ENCODE measurements at places on chromosomes 11 and 22.

DNA sequence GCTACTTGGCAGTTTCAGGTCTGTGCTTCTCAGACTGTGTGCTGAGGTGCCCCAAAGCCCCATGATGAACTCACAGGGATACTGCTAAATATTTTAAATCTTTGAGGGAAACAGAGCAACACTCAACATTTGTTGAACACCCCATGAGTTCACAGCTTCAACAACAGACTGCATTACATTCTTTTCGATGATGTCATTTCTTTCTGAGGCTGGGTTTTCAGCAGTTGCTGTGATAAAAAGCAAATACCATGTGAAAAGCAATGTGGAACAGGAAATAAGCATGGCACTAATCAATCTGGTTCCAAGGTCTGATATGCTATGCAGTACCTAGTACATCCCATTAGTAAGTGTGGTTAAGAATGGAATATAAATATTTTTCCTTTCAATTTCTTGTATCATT, 82.7 kb downstream of the RPL27A start:
- peak; percentile 39 for DNase-seq

DNA sequence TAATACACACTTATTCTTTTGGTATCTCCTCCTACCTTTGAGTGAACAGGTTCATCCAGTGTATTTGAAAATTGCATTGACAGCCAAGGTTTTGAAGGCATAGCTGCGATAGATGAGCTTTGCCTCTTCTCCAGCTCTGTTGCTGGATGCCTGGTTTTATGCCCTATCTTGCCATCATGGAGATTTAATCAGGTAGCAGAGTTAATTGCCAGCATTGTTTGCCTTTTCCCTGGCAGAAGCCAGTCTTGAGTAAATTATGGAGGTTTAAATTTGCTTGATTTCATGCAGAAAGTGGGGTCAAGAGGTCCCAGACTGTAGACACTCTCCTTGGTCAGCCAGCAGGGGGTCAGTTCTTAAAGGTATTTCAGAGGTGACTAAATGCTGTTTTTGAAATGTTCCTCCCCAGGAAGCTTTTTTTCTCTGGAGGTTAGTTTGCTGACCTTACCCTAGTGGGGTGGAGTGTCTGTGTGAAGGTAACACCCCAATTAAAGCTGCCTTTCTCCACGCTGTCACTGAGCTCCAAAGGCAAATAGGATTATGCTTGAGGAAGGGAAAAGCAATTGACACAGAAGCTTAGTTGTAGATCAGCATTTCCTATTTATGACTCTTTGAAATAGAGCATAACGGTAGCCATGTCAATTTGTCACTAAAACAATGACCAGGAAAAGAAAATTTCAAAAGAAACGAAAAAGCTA, 96.0 kb downstream of the EXT2 start:
- no peak for DNase-seq

DNA sequence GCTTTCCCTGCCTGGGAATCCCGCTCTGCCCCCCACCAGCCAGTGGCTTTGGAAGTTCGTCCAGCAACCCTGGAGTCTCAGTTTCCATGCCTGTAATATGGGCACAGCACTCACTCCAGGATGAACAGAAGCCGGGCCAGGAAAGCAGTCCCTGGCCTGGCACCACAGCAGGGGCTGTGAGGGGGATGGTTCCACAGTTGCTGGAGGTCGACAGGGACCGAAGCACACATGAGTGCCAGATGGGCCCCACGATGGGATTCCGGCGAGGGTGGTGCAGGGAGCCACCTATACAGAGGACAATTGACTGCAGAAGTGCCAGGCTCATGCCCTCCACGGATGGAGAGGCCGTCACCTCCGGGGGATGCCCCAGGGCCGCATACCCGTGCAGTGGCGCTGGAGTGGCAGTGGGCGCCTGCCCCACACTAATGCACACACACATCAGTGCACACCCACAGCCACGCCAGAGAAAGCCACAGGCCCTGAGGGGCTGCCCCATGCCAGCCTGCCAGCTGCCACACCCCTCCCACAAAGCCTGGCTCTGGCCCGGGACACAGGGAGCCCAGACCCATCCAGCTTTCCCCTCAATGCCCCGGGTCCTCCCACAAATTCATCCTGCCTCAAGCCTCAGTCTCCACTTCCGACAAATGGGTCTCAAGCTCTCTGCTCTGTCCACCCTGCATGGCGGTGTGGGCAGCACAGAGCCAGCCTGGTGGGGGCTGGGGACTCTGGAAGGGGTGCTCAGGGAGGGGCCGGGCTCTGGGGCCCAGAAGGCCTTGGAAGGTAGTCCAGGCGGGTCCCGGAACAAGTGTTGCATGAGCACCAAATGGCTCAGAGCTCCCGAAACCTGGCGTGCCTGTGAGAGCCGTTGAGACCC, 9.7 kb downstream of the ASCL2 start:
- DNase-seq = peak; percentile 30

DNA sequence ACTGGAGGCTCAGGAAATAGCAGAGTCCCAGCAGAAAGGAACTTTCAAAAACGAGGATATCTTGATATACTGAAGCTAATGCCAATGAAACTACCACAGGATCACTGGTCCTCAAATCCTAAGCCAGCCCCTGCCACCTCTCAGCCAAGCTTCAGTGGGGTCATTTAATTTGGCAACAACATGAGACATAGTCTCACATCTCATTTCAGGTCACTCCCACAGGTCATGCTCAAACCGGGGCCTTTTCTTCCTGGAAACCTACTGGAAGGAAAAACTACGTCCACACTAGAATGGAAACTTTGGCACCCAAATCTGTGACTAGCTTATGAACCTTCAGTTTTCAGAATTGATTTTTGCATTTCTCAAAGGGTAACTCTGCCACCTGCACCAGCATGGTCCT, 61.9 kb upstream of the CYP2D6 start:
- DNase-seq = peak; percentile 21

GRCh38 chr11:108223348-108224149, 682 bp downstream of the ATM start:
- no peak for DNase-seq

- no peak for DNase-seq
Measured at GRCh38 chr22:37426706-37427134, 559 bp downstream of the ELFN2 start.

GRCh38 chr11:12991426-12991825, 17.7 kb upstream of the RASSF10 start:
- no peak for DNase-seq
